ENCODE measurements at places on chromosomes 12 and 14.

DNA sequence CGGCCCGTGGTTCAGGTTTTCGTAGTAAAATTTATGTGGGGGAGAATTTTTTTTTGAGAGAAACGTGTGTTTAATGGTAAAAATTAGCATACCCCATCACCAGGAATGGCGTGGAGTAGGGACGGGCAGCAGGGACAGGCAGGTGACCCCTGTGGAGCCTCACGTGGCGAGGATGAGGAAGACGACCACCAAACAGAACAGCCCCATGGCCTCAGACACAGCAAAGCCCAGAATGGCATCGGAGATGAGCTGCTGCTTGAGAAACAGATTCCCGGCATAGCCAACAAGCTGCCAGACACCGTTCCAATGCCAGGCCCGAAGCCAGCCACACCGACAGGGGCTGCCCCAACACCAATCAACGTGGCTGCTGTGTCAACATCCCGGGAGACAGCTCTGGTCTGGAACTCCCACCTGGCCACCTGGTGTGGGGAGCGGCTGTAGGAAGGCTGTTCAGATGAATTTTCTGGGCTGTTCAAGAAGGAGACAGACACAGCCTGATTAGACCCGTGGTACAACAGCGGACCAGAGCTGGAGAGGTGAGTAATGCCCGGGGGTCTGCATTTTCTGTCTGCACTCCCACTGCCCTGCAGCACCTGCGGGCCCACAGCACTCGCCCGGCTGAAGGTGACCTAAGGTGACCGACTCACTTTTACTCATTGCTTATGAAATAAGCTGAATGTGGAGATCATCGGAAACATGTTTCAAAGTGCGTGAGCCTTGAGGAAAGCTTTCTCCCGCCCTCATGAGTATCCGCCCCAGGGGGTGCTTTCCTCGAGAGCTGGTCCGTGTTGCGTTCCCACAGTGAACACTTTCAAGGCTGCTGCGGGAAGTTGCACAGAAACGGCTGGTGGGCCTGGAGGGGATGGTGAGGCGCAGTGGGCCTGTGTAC lies 10.6 kb downstream of the TMEM121 start:
- no peak for DNase-seq

DNA sequence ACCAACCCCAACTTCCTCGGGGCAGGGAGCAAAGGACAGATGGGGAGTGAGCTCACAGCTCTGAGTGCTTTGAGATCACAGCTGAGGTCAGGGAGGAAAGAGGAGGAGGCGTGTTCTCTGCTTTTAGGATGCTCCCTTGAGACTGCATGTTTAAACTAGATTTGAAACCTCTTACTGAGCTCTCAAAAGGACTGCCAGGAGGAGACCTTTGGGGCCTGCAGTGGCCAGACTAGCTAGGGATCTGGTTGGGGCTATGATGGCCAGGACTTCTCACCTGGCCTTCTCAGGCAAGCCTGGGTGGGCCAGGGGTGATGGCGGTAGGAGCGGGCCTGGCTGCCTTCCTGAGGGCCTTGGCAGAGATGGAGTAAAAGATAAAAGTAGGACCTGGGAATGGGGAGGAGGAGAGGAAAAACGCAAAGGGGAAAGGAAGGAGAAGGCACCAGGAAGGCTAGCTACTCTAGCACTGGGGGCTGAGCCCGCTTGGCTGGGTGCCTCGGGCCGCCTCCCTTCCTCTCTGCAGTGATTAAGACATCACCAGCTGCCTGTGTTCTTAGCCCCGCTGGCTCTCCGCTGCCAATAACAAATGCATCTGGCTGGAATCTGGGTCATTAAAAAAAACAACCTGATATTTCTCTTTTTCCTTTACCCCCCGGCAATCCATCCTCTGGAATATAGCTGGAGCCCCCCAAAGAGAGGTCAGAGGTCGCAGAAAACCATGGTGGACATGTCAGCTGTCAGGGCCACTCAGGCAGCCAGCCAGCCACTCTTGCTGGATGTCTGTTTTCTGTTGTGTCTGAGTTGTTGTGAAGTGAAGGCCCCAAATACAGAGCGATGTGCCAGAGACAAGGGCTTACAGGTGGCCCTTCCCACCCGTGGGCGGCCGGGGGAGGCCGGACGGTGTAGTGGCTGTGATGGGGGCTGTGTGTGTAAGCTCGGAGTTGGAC lies 141.3 kb downstream of the TSPAN9 start:
- DNase-seq: peak; percentile 87

DNA sequence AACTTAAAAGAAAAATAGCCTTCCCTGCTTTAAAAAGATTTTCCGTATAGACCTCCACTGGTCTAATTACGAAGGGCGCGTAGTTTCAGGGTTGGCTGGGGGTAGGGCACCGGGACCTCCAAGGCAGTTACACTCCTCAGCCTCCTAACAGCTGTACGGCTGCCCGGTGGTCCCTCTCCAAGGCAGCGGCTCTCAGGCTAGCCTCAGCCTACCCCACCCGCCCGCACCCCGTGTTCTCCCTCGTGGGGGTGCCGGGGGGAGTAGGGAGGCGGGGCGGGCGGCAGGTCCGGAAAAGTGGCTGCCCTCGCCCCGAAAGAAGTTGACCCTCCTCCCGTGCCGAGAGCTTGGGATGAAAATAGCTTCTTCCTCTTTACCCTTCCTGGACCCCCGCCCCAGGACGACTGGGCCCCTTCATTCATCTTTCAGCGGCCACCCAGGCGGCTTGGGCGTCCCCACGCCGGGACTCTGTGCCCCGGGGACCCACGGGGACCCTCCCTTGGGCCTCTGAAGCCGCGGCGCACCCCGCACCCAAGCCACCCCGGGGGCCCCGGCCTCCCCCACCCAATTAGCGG lies 991 bp upstream of the RCOR1 start:
- DNase-seq: peak; percentile 60

GRCh38 chr14:72389200-72389599 lies 457.0 kb downstream of the RGS6 start:
- DNase-seq: no peak

DNA sequence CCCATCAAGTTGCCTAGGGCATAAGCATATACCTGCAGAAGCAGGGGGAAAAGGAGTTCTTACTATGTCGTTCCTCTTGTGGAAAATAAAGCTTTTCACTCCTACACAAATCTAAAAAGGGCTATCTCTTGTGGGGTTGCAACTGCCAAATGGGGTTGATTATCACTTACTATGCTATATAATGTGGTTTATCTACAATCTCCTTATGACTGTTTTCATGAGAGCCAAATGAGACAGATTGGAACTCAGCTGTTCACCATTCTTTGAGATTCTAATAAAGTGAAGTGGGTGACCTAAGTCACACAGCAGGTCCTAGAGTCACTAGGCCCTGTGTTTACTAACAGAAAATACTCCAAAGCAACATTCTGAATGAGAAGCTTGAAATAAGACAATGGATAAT lies 47.7 kb downstream of the CIT start:
- DNase-seq: no peak

GRCh38 chr12:48512855-48513254 lies 12.6 kb upstream of the OR8S1 start:
- no peak for DNase-seq

GRCh38 chr14:91387951-91388381 lies 29.7 kb downstream of the CCDC88C start:
- DNase-seq: no peak

- DNase-seq: no peak
These were observed 62.6 kb downstream of the ANO6 start for GRCh38 chr12:45278447-45278846.

DNA sequence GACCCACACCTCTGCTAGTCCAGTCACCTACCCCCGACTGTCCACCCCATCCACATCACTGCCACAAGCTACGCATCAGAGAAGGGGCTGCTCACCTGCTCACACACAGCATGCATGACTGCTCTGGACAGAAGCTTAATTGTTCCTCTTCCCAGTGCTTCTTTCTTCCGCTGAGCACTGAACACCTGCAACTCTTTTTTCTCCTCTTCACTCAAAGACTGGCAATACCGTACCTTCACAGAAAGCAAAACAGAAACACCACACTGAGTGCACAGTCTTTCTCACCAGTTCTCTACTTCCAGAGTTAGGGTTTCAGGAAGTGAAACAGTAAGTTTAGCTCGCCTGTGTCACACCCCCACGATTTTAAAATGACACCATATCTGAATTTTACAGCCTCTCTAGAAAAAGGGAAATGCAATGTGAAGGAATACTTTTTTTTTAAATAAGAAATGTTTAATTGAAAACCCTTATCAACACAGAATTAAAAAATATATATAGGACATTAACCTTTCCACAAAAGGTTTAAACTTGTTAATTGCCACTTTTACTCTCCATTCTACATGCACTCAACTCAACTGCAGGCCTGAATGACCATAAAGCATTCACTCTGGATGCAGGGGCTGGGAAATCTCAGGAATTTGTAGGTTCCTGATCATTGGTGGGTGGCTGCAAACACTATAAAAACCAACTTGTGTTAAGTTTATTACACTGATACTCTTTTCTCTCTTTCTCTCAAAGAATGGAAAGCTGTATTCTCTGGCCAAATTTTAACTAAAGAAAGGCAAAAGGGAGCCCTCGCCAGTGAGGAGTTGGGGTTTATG lies 120.0 kb downstream of the PRICKLE1 start:
- DNase-seq: no peak

GRCh38 chr14:69471916-69472315 lies 12.6 kb upstream of the PLEKHD1 start:
- no peak for DNase-seq

- DNase-seq: no peak
These were observed 21.2 kb upstream of the AKAP5 start for GRCh38 chr14:64444140-64444539.

DNA sequence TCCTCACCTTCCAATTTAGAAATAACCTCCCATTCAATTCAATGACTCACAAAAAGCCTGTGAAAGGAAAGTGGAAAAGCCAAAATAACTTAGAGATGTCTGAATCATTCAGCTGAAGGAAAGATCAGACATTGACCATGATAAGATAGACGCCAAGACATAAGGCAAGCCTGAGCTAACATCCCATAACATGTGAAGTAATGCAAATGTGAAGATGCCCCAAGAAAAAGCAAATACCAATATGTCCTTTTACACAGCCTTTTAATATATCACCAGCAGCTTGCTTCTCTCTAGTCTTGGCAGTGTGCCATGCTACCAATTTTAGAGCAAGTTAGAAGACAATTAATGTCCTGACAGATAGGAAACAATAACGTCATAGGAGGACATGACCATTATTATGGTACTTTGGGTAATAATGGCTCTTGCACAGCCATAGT lies 2.4 kb upstream of the NUMB start:
- peak; percentile 48 for DNase-seq

GRCh38 chr12:87216436-87216835 lies 812.8 kb downstream of the C12orf50 start:
- DNase-seq: peak; percentile 20

DNA sequence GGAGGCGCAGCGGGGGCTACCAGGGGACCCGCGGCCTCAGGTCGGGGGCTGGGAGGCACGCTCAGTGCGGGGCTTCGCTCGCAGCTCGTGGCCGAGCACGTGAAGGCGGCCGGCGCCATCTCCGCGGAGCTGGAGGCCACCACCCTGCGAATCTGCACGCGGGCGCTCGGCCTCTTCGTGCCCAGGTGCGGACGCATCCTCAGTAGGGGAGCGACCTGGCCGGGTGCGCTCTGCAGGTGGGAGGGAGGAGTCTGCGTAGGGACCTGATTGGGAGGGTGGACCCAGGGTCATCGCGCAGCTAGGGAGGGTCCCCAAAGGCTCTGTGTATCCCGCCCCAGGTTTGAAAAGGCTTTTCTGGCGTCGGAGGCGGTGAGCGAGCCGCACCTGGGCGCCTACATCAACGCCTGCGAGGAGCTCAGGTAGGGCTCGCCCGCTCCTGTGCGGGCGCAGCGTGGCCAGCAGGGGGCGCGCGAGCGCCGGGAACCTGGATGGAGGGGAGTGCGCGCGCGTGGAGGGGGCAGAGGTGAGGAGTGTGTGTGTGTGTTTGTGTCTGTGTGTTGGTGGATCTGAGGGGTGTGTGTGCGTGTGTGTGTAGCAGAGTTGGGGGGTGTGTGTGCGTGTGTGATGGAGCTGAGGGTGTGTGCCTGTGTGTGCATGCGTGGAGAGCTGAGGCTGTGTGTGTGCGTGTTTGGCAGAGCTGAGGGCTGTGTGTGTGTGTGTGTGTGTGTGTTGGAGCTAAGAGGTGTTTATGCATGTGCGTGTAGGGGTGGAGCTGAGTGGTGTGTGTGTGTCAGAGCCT lies 10.3 kb downstream of the EXOC3L4 start:
- DNase-seq: peak; percentile 75

- DNase-seq: peak; percentile 63
These were observed 181.6 kb upstream of the PZP start for GRCh38 chr12:9389796-9390195.

DNA sequence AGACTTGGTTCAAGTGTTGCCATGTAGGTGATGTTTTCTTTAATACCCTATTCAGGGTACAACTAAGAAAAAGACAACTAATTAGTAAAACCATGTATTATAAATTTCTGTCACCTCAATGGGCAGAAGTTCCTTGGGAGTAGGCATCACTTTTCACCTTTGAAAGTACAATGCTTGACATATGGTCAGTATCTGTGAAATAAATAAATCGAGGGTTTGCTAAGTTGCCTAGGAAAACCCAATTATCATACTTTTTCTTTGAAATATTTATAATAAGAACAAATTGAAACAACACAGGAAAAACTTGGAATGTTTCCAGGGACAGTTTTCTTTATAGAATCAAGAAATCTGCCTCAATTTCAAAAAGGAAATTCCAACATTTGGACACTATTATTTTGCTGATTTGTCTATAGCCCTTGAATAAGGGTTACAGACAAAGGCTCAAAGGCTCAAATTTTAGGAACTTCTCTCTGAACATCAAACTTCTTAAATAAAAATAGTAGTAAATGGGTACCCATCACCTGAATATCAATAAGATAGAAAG lies 13.7 kb downstream of the FGD6 start:
- no peak for DNase-seq

DNA sequence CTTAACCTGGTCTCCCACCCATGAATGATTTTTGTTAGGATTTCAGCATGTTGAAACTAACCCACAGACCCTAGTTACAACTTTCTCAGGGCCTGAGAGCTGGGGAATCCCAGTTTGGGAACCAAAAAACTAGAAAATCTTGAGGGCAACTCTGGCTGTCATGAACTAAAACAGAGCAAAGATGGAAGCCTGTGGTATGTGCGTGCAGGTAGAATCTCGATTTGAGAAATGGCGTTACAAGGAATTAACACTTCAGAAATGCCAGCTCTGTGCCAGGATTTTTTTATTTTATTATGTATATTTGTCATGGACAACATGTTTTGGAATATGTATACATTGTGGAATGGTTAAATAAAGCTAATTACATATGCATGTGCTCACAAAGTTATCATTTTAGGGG lies 36.4 kb upstream of the BCL2L14 start:
- DNase-seq: no peak

DNA sequence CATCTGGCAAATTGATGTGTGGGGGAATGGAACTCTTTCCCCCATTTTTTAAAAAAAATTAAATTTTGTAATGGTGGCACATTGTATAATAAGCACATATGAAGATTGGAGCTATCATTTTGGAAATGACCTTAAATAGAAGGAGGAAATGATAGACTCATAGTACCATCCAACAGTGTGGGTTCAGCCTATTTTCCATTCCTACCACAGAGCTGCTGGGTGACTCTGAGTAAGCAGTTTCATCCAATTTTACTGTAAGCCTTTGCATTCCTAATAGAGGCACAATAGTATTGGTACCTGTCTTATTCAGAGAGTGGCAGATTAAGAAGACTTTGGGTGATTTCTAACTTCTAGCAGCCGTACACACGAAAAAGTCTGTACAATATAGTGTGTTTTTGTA lies 304.5 kb downstream of the RAD51B start:
- no peak for DNase-seq

Measured in astrocyte of the hippocampus (primary cell).